ENCODE measurements at places on chromosomes 4 and X.

DNA sequence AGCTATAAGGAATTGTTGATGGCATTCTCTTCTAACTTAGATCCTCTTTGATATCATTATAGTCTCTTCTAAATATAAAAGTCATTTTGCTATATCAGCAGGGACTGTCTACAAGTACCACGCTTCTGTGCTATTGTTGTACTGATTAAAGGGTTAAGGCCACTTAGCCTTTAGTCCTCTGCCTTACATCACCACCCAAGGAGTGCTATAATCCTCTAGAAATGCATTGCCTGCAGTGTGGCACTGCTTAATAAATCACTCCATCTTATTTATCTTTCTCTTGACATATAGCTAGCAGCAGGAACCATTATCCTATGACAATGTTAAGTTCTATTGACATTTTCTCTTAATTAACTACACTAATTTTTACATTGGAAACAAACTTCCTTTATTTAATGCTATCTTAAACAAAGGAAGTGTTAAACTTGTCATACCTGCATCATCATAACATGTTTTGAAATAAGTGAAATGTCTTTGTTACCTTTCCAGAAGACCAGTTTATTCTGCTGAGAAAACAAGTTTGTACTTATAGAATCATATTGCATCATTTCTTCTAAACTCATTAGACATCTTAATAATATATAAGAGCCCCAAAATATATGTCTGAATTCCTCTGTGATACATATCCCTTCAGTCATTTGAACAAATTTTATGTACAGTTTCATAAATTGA lies 360.9 kb upstream of the ATOH1 start:
- no peaks in the 10 kb centered on the region for H3K36me3 ChIP-seq
- no peaks in the 10 kb centered on the region for H3K4me1 ChIP-seq
- H3K27ac ChIP-seq, result no peak overlapping the region
- H3K4me3 ChIP-seq, result no peak overlapping the region
- no peaks in the 10 kb centered on the region for H3K27me3 ChIP-seq

- no peak overlapping the region for H3K4me3 ChIP-seq
- H3K27ac ChIP-seq, result no peak overlapping the region
- H3K36me3 ChIP-seq, result no peaks in the 10 kb centered on the region
- no peak for DNase-seq
- no peaks in the 10 kb centered on the region for H3K27me3 ChIP-seq
These were observed 70.0 kb downstream of the EVC start for GRCh38 chr4:5780831-5781480.

DNA sequence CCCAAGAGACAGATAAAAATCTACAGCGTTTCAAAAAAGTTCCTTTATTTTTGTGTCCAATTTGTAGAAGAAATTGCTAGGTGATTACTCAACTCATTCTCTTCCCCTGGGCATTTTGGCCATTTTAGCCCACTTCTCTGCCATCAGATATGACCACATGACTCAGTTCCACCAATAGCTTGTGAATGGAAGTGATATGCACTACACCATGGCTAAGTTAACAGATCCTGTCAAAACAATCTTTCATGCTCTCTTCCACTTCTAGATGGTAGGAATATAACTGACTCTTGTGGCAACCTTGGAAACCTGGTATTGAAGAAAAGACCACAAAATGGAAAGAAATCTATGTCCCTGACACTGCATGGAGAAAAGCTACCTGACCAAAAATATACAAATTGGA lies 26.2 kb upstream of the FREM3 start:
- no peaks in the 10 kb centered on the region for H3K4me1 ChIP-seq
- no peaks in the 10 kb centered on the region for H3K36me3 ChIP-seq
- H3K4me3 ChIP-seq, result no peak overlapping the region
- no peak for DNase-seq
- peaks cover 4% of the 10 kb centered on the region for H3K27me3 ChIP-seq
- no peak overlapping the region for H3K27ac ChIP-seq

DNA sequence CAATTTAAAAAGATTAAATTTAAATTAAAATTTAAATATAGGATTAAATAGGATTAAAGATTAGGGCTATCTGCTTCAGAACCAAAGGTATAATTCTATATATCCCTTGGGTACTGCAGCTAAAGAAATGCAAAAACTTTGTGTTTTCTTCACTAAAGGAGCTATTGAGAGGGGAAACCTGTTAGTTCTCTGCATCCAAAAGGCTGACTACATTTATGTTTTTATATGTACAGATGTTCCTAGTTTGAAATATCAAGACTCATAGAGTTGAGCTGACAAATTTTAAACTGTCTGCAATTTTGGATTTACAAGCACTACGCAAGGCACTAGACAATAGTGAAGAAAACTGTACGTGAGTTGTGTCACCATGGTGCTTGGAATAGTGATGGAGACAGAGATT lies 95.2 kb downstream of the CEP44 start:
- DNase-seq, result no peak
- no peak overlapping the region for H3K27ac ChIP-seq
- H3K27me3 ChIP-seq, result peaks cover 2% of the 10 kb centered on the region

DNA sequence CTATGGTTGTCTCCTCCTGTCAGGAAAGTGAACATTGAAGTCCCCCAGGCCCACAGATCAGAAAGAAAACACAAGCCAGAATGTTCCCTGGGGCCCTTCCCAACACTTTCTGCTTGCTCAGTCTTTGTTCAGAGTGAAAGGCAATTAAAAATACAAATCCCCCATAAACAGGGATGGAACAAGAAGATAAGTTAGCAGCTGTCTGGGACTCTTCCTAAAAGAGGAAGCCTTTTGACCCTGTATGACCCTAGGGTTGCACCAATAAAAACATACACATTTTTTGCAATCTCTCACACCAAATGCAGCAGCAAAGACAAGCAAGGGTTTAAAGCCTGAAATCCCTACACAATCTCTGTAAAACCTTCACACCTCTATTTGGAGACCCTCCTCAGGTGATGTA lies 22.6 kb downstream of the IRF2 start:
- H3K27me3 ChIP-seq, result no peaks in the 10 kb centered on the region
- H3K27ac ChIP-seq, result peak overlapping the region; percentile 57
- no peak for DNase-seq
- no peak overlapping the region for H3K4me3 ChIP-seq

DNA sequence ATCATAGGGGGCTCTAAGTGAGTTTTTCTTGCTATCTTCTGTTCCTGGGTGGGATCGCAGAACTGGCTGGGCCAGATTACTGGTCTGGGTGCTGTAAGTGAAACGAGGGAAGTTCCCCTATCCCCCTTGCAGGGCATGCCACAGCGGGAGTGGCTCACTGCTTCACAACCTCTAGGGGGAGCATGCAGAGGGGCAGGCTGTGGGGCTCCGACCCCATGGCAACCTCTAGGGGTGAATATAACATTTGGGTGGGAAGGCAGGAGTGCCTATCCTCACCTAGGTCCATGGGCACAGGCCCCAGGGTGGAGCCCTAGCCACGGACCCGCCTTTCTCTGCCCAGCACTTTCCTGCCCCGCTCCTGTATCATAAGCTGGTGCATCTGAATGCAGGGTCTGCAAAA lies 1.7 kb upstream of the RRAGB start:
- H3K27ac ChIP-seq, result no peak overlapping the region
- no peaks in the 10 kb centered on the region for H3K36me3 ChIP-seq
- H3K4me3 ChIP-seq, result no peak overlapping the region
- peaks cover 11% of the 10 kb centered on the region for H3K4me1 ChIP-seq
- no peak for DNase-seq
- no peaks in the 10 kb centered on the region for H3K27me3 ChIP-seq

DNA sequence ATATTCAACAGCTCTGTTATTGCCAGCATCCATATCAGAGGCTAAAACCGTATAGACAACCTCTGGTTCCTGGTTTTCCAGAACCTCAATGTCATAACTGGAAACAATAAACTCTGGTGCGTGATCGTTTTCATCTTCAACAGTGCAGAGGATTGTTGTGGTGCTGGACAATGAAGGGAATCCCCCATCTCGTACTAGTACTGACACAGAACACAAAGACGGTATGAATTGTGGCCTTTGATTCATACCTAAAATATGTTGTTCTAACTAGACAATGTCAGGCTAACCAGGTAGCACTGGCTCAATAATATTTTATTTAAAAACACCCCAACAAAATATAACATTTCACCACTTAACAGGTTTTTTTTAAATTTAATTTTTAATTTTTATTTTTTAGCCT lies 186.9 kb downstream of the DCHS2 start:
- no peak for DNase-seq
- H3K4me1 ChIP-seq, result no peaks in the 10 kb centered on the region
- H3K27me3 ChIP-seq, result peaks cover 14% of the 10 kb centered on the region

GRCh38 chr4:152458801-152459302 lies 77.0 kb downstream of the FBXW7 start:
- H3K36me3 ChIP-seq, result peaks cover 11% of the 10 kb centered on the region
- H3K4me3 ChIP-seq, result peak overlapping the region; percentile 43
- DNase-seq, result no peak
- H3K4me1 ChIP-seq, result peaks cover 58% of the 10 kb centered on the region
- peak overlapping the region; percentile 84 for H3K27ac ChIP-seq
- H3K27me3 ChIP-seq, result no peaks in the 10 kb centered on the region

GRCh38 chr4:185998791-185999190 lies 70.2 kb upstream of the TLR3 start:
- no peaks in the 10 kb centered on the region for H3K27me3 ChIP-seq
- H3K4me1 ChIP-seq, result no peaks in the 10 kb centered on the region

DNA sequence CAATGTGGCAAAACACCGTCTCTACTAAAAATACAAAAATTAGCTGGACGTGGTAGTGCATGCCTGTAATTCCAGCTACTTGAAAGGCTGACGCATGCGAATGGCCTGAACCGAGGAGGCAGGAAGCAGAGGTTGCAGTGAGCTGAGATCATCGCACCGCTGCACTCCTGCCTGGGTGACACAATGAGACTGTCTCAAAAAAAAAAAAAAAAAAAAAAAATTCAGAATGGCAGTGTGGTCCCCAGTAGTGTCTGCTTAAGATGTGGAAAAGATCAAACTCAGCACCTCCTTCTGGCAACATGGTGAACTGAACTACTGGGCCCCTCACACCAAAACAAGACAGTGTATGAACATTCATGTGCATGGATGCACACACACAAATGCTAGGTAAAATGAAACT lies 32.2 kb downstream of the SMS start:
- peak; percentile 38 for DNase-seq
- peaks cover 10% of the 10 kb centered on the region for H3K36me3 ChIP-seq
- peak overlapping the region; percentile 92 for H3K27ac ChIP-seq
- H3K27me3 ChIP-seq, result no peaks in the 10 kb centered on the region
- H3K4me3 ChIP-seq, result peak overlapping the region; percentile 72
- H3K4me1 ChIP-seq, result peaks cover 16% of the 10 kb centered on the region

GRCh38 chrX:13082206-13083065 lies 38.0 kb upstream of the FAM9C start:
- peak overlapping the region; percentile 75 for H3K4me3 ChIP-seq
- no peaks in the 10 kb centered on the region for H3K36me3 ChIP-seq
- H3K4me1 ChIP-seq, result peaks cover 65% of the 10 kb centered on the region

GRCh38 chr4:123750044-123750443 lies 353.4 kb downstream of the SPRY1 start:
- H3K4me1 ChIP-seq, result peaks cover under 1% of the 10 kb centered on the region
- H3K36me3 ChIP-seq, result no peaks in the 10 kb centered on the region
- H3K27ac ChIP-seq, result no peak overlapping the region
- no peak for DNase-seq
- H3K4me3 ChIP-seq, result no peak overlapping the region

DNA sequence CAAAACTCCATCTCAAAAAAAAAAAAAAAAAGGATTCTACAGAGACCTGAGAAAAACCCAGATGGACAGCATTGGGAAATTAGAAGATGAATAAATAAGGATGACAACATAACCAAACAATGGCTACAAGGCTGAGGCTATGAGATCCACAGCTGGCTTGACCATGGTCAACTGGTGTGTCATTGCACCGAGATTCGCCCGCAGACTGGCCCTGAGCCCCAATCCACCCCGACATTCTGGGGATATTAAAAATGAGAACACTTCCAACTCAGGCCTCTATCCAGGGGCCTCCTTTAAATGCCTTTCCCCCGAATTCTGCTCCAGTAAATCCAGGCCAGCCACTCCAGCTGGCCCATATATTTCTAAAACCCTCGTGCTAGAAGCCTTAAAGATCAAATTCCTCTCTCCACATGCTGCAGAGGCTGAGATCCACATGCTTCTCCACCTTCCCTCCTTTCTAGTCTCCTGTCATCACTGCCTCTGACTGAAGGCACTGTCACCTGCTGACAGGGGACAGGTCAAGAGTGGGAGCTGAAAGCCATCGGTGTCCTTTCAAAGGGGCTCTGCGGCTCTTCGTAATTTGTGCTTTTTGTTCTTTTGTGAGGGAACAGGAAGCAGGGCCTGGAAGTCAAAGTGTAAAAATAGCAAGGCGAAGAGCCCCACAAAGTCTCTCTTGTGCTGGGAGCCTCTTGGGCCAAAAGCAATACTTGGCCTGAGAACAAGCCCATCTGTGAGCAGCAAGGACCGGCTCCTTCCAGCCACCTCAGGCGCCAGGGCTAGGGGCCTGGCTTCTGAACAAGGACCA lies 203.7 kb downstream of the NSUN7 start:
- H3K27me3 ChIP-seq, result peaks cover 3% of the 10 kb centered on the region
- H3K4me3 ChIP-seq, result no peak overlapping the region
- no peaks in the 10 kb centered on the region for H3K4me1 ChIP-seq

GRCh38 chr4:74197080-74197479 lies 39.2 kb downstream of the MTHFD2L start:
- H3K4me1 ChIP-seq, result peaks cover 3% of the 10 kb centered on the region
- H3K27me3 ChIP-seq, result no peaks in the 10 kb centered on the region
- DNase-seq, result no peak
- no peak overlapping the region for H3K4me3 ChIP-seq
- H3K36me3 ChIP-seq, result no peaks in the 10 kb centered on the region

GRCh38 chr4:4344915-4345527 lies 41.9 kb upstream of the NSG1 start:
- H3K4me3 ChIP-seq, result no peak overlapping the region
- H3K27ac ChIP-seq, result no peak overlapping the region
- DNase-seq, result no peak
- H3K27me3 ChIP-seq, result no peaks in the 10 kb centered on the region
- peaks cover 12% of the 10 kb centered on the region for H3K36me3 ChIP-seq
- H3K4me1 ChIP-seq, result peaks cover 21% of the 10 kb centered on the region

GRCh38 chr4:53990641-53991040 lies 73.8 kb downstream of the CHIC2 start:
- no peaks in the 10 kb centered on the region for H3K27me3 ChIP-seq
- H3K27ac ChIP-seq, result no peak overlapping the region
- DNase-seq, result no peak
- H3K4me3 ChIP-seq, result no peak overlapping the region
- H3K36me3 ChIP-seq, result peaks cover 5% of the 10 kb centered on the region
- H3K4me1 ChIP-seq, result no peaks in the 10 kb centered on the region

DNA sequence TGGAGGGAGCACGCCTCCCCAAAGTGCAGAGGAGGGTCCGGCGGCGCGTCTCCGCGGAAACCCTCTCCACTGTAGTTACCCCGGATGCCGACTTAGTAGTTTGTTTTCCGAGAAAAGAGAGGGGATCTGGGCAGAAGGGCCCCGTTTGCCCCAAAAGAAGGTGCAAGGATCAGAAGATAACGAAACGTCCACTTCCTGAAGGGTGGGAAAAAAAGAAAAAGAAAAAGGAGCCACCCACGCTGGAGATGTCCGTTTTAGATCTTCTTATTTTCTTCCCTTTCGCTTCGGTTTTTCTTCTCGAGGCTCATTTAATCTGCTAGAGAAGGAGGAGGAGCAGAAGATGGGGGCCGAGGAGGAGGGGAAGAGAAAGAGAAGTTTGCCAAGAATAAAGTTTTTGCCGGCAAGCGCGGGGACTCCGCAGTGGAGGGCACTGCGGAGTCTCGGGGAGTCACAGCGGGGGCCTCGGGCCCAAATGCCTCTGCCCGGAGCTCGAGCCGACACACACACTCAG lies 517 bp downstream of the LEF1 start:
- H3K27ac ChIP-seq, result peak overlapping the region; percentile 96
- H3K36me3 ChIP-seq, result peaks cover 17% of the 10 kb centered on the region
- H3K27me3 ChIP-seq, result peaks cover 5% of the 10 kb centered on the region
- DNase-seq, result no peak
- H3K4me1 ChIP-seq, result peaks cover 29% of the 10 kb centered on the region
